Right ventricle myocardium superior (tissue), 1 donor: ENCODE measurements at places on chromosomes 3 and 15. TPM values are rescaled to one million over a fixed set of nuclear protein-coding genes. Genes with fewer than 3 reads are reported as not detected.

DNA sequence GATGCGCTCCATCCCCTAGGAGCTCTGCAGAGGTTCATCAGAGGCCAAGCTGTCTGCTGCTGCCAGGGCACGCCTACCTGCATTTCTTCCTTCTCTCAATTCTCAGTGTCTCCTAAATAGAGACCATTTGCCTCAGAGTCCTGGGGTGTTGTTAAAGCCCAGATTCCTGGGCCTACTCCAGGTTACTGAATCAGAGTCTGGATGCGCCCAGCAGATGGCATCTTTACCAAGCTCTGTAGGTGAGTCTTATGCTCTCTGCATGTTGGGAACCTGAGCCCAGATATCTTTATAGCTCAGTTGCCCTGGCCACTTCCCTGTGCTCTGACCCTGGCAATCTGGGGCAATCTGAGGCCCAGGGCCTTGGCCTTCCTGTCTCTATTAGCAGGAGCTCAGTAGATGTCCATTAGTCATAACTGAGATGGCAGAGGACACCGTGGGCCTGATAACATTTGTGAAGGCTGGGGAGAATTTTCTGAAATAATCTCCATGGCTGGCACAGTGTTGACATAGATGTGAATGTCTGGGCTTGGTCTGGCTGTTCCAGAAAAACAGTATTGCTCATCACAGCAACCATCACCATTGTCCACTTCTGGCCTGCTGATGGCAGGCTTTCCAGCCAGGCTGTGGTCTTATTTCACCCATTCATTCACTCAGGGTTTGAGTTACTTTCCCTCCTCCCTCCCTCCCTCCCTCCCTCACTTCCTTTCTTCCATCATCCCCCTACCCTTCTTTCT, 13.3 kb upstream of the RBP1 start:
- no peak for DNase-seq

ITIH4 gene
- total RNA-seq, result 1.3 TPM

DNA sequence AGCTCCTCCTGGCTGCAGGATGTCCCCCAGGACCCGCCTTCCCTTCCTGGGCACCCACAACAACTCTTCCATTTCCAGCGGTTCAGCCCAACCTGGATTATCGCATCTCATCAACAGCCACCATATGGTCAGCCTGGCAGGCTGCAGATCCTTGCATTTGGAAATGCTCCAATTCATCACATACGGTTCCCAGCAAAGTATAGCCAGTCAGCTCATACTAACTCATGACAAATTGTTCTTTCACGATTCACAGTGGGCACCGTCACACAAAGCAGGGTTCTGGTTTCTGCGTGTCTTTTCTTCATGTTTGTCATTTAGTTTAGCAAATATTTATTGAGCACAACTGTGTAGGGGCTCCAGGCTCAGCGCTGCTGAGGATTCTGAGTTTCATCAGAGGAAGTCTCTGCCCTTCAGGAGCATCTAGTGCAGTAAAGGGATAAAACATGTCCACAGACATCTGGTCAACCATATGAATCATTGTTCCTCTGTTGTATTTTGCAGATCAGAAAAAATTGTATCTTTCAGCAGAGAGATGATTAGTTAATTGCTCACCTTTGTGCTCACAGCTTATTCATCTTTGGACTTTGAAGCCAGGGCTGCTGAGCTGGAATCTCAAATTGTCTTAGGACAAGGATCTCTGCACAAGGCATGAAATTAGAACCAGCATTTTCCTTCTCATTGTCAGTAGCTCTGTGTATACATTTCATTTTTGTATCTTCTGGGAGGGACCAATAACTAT, 125.1 kb downstream of the GABRG3 start:
- no peak for DNase-seq

APBA2 gene
- 1.9 TPM for total RNA-seq

GRCh38 chr15:73800662-73801345, 47.7 kb upstream of the INSYN1 start:
- peak; percentile 87 for DNase-seq

GRCh38 chr3:188206787-188207186, 52.8 kb downstream of the LPP start:
- DNase-seq, result no peak

CLDN16 gene
- total RNA-seq, result not detected

- DNase-seq, result no peak
Measured at GRCh38 chr3:31086698-31087097, 192.2 kb upstream of the GADL1 start.

- DNase-seq, result no peak
Measured at GRCh38 chr15:58252586-58253323, 114.6 kb downstream of the AQP9 start.

GRCh38 chr3:166291186-166291955, 454.1 kb upstream of the BCHE start:
- no peak for DNase-seq

PP2D1 gene
- total RNA-seq, result not detected

DNA sequence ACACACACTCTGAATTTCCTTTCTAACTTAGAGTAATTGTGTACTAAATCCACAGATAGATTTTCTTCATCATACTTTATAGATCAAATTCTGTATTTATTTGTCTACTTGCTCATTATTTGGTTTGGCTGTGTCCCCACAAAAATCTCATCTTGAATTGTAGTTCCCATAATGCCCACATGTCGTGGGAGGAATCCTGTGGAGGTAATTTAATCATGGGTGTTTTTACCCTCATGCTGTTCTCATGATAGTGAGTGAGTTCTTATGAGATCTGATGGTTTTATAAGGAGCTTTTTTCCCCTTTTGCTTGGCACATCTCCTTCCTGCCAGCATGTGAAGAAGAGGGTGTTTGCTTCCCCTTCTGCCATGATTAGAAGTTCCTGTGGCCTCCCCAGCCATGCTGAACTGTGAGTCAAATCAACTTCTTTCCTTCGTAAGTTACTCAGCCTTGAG, 198.3 kb upstream of the TGFBR2 start:
- no peak for DNase-seq

CCDC54 gene
- not detected for total RNA-seq

CSTA gene
- 0.73 TPM for total RNA-seq

- no peak for DNase-seq
Measured at GRCh38 chr3:53139906-53140846, 9.9 kb upstream of the RFT1 start.

CCDC13 gene
- total RNA-seq, result 0.24 TPM

GRCh38 chr3:58874248-58874741, 175.5 kb downstream of the CFAP20DC start:
- no peak for DNase-seq

GRCh38 chr3:134886991-134887390, 91.9 kb downstream of the EPHB1 start:
- DNase-seq, result no peak

GUCA1C gene
- total RNA-seq, result 0.32 TPM

- DNase-seq, result no peak
Measured at GRCh38 chr3:59908701-59909100, 858.9 kb upstream of the CFAP20DC start.

DNA sequence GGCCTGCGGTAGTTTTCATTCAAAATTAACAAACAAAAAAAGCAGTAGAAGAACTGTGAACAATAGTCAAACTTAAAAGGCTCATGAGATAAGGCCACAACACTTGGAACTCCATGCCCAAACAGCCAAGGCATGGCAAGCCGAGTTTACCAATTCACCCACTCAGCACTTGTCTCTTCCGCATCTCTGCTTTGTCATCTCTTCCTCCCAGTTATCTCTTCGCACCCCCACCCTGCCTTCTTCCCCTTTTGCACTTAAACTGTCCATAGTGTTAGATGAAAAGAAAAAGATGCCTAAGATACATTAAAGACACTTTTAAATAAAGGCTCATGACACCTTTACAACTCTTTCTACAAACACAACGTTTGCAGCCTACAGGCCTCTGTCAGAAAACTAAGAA, 11.1 kb downstream of the TLE3 start:
- DNase-seq, result no peak

DNA sequence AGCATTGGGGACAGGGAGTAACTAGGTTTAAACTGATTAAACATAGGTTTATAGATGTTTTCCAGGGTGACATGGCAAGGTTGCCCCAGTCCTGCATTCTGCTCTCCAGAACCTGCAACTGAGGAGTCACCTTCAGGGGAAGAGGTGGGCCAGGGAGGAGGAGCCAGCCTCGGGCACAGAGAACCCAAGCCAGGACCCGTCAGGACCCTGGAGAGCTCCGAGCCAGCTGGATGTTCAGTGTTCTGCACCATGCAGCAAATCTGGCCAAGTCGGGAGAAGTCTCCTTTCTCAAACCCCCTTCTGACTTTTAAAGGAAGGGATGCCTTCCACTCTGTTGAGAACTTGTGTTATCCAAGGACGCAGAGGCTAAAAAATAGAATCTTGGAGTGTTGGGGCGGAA, 62.1 kb upstream of the SLC6A11 start:
- peak; percentile 64 for DNase-seq

ANKUB1 gene
- not detected for total RNA-seq

MAPK6 gene
- 17.6 TPM for total RNA-seq

DNA sequence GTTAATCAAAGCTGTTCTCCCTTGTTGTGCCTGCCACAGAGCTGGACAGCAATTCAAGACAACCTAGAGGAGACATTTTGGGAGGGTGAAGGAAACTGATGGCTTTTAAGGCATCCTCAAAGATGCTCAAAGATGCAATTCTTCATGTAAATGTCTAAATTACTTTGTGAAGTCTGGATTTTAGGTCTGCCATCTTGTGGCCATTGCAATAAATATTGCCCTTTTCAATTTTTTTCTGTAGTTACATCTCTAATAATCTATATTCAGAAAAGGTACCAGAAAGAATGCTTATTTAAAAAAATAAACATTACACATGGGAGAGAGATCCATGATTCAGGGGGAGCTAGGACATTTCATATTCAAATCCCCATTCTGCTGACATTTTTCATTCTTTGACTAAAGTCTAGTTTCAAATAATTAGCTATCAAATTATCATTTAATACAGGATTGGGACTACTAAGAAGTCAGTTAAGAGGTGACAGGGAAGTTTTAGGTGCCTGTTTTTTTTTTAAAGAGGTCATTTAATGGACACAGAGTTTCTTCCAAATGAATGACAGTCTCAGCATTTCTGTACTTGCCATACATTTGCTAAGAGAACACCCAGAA, 259.8 kb upstream of the WNT5A start:
- no peak for DNase-seq

DNA sequence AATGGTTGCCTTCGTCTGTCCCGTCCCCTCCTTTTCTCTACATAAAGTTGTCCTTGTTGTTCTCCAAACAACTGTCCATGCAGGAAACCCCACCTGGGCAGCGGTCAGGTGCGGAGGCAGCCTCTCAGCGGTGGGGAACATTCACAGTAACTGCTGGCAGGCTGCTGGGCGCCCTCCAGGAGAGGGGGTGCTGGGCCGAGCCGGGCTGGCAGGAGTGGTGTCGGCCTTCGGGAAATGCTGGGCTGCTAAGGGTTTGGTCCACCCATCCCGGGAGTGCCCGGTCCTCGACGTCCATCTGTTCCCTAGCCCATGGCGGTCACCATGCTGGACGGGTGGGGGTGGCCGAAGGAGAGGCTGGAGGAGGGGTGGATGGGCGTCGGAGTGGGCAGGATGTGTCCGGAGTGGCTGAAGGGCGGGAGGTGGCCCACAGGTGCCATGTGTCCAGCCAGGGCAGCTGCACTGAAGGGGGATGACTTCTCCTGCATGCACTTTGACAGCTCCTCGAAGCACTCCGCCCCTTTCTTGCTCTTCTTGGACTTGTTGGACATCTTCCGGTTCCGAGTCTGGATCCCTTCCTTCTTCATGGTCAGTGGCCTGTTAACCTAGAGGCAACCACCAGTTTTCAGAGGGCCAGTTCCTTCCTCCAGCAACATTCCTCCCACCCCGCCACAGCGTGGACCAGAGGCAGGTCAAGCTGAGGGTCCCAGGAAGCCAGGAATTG, 12.1 kb downstream of the GATA2 start:
- peak; percentile 36 for DNase-seq

THSD4 gene
- total RNA-seq, result 75.6 TPM

DNA sequence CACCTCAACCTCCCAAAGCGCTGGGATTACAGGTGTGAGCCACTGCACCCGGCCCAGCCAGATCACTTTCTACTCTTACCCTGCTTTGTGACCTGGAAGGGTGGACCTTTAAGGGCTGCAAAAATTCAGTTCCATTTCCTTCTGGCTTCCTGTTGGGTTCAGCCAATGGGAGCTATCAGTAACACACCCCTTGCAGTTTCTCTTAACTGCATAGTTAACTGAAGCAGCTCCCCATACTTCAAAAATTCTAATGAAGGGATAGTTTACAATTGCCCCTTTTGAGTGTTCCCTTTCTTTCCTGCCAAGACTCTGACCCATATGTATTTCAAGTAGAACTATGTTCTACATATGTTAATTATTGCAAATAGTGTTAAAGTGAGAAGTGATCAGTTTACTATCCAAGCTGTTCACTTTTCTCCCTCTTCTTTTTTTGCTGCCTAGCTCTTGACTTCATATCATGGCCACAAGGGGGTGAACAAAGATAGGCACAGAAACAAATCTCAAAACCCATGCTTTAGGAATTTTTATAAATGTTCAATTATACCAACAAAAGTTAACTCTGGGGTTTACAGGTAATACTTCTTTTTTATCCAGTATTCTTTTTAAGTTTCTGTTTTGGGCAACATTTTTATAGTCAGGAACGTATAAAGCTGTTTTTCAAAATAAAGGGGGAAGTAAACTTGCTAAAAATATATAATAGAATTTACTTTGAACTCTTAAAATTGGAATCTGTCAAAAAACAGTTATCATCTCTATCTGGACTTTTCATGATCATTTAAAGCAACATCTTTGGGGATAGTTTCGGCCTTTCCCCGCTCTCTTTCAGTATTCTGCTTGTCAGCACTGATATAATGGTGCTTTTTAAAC, 8.1 kb downstream of the PGBD4 start:
- no peak for DNase-seq
